Activated T-cell treated with anti-CD3 and anti-CD28 coated beads, Interleukin-2, amount 50 U/mL, for 24 hours (primary cell): ENCODE measurements at places on chromosomes 6 and 20.

- no peak for DNase-seq
Observed at GRCh38 chr20:20312562-20312961, 55.3 kb upstream of the INSM1 start.

DNA sequence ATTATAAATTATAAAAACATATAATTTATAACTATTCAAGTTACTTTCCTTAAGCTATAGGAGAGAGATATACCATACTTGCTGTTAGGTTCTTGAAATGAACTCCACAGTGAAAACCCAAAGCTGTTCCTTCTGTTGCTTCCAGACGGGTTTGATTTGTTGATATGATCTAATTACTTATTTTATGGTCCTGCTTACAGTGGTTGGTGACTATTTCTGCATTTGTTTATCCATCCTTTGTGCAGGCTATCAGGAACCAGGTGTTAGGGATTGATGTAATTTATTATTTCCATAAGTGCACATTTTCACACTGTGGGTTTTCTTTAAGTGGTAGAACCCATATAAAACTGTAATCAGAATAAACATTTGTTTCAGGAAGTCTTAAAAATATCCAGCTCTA, 167.1 kb downstream of the KIF6 start:
- no peak for DNase-seq

DNA sequence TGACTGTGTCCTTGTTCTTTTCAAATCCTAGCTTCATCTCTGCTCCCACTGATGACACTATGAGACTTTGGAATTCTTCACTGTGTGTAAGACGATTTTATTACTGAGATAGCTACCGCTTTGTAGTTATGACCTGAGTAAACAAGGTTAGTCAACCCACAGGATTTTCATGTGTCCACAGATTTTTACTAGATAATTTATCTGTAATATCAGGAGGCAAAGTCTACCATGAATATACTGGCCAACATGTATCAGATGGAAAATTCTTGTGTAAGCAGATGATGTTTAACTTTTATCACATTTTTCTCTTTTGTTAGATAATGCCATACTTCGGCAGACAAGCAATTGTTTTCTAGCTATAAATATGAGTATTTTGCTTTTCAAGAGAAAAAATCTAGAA, 119.8 kb downstream of the SGK1 start:
- DNase-seq: no peak

DNA sequence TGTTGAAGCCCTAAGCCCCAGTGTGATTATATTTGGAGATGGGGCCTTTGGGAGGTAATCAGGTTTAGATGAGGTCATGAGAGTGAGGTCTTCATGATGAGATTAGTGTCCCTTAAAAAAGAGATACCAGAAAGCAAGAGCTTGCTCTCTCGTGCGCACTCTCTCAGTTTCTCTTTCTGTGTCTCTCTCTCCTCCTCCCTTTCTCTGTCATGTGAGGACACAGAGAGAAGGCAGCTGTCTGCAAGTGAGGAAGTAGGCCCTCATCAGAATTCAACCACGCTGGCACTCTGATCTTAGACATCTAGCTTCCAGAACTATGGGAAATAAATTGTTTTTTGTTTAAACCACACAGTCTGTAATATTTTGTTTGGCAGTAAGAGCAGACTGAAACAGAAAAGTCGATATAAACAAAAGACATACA, 180.5 kb downstream of the IBTK start:
- no peak for DNase-seq

- DNase-seq: no peak
Observed at GRCh38 chr6:161199850-161200249, 74.0 kb downstream of the AGPAT4 start.

GRCh38 chr6:162468326-162468725, 259.2 kb downstream of the PRKN start:
- no peak for DNase-seq

DNA sequence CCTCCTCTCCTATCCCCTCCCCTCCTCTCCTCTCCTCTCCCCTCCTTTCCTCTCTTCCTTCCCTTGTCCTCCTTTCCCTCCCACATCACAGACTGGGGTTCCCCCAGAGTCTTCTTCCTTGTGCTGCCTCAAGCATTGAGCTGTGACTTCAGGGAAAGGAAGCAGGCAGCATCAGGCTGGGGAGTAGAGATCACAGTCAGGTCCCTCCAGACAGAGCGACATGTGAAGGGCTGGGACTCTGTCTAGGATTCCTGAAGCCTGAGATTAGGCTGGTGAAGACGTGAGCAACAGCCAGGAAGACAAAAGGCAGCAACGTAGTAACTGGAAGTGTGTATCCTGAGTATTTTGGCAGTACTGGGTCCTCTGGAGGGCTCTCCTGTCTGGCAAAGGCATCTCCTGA, 265.4 kb upstream of the SUPT3H start:
- DNase-seq: no peak

- no peak for DNase-seq
Observed at GRCh38 chr20:25280574-25281535, 33.0 kb downstream of the PYGB start.

DNA sequence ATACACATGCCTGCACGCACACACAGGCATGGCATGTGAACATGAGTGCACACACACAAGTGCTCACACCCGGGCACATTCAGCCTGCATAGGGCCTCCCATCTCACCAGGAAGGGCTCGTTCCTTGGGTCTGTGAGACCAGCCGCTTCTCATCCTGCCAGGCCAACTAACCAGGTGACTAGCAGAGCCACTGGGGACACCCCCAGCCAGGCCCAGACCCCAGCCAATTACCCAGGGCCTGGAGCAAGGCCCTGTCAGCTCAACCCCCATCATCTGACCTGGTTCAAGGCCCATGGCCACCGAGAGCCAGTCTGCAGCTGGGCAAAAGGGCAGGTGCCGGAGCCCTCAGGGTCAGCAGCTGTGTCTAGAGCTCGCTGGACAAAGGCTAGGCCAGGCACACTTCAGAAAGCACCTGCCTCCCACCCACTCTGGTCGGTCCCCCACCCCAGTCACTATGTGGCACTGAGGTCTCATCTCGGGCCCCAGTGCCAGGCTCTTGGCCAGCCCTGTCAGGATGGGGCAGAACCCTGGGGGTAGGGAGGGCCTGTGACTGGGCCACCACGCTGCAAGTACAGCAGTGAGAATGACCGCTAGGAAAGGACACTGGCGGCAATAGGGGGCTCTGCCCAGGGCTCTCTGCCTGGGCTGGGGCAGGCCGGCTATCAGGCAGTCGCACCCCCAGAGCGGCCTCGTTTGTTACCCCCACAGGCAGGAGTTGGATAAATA, 26.8 kb upstream of the MRGBP start:
- no peak for DNase-seq

DNA sequence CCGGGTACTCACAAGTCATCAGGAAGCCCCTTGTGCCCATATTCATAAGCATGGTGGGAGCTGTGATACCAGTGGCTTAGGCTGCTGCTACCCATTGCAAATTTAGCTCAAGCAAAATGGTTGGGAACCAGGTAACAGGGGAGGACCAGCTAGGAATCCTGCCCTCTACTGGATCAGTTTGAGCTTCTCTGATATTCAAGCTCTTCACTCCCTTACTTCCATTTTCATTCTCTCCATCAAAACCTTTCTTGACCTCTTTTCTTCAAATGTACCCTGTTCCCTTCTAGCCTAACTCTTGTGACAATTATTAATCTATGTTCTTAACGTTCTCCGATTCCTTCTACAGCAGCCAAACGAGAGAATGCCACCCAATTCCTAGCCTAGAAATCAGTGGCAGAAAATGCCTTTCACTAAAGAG, 9.7 kb downstream of the NOL7 start:
- DNase-seq: peak; percentile 35

DNA sequence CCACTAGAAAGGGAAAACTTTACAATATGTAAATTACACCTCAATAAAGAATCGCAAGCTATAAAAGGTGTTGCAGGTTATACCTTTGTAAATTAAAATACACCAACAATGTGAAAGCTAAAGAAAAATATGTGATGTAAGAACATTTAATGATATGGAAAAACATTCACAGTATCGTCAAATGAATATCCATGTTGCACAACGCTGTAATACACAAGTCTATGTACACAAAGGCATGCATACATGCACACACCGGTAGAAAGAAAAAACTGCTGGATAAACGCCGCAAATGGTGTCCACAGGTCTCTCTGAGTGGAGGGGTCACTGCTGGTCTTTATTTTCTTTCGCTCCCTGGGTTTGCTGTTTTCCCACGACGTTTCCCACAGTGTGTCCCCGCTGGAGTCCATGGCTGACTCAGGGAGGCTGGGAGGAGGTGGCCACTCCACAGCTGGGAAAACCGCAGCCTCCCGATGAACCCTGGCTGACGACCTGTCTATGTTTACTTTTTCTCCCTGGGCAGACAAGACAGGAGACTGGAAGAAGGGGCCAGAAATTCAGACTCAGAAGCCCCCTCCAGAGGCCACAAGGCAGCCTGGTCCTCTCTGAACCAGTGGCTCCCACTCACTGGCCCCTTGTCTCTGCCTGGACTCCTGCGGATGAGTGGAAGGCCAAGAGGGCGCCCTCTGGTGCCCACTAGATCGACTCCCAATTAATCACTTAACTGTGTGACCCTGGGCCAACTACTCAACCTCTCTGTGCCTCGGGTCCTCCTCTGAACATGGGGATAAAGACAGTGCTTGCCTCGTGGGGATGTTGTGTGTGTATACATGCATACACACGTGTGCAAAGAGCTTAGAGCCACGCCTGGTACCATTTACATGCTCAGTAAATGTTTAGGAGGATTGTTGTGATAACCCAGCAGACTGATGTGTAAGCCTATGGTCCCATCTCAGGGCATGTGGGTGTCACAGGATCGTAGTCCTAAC, 12.8 kb upstream of the BPI start:
- no peak for DNase-seq

DNA sequence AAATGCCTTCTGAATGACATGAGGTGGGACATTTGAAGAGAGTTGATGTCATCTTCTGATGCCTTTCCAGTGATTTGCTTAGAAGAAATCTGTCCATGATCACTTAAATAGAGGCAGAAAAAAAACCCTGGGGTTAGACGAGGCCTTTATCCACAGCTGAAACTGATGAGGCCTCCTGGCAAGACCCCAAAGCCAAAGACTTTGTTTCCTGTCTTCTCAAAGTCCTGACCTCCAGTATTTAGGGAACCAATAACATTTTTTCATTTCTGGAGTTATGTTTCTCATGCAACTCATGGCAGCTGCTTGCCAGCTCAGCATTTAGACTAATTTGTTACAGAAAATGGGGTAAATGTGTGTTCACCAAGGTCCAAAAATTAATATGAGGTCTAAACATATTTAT, 248.0 kb upstream of the PRDM1 start:
- DNase-seq: no peak

DNA sequence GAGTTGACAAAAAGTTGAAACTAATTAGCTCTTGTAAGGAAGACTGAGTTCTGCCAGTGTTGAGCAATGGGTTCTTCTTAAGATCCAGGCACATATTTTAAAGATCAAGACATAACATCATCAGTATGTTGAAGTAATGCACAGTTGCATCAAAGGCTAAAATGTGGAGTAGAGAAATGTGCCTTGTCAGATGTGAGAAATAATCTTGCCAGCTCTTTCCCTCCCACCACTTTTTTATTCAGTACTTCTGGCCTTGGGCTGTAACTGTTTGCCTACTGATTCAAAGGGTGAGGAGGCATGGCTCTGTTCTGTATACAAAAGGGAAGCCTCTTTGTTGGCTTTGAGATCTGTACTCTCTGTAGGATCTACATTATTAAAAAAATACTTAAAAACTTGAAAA, 13.1 kb downstream of the PKIB start:
- no peak for DNase-seq

DNA sequence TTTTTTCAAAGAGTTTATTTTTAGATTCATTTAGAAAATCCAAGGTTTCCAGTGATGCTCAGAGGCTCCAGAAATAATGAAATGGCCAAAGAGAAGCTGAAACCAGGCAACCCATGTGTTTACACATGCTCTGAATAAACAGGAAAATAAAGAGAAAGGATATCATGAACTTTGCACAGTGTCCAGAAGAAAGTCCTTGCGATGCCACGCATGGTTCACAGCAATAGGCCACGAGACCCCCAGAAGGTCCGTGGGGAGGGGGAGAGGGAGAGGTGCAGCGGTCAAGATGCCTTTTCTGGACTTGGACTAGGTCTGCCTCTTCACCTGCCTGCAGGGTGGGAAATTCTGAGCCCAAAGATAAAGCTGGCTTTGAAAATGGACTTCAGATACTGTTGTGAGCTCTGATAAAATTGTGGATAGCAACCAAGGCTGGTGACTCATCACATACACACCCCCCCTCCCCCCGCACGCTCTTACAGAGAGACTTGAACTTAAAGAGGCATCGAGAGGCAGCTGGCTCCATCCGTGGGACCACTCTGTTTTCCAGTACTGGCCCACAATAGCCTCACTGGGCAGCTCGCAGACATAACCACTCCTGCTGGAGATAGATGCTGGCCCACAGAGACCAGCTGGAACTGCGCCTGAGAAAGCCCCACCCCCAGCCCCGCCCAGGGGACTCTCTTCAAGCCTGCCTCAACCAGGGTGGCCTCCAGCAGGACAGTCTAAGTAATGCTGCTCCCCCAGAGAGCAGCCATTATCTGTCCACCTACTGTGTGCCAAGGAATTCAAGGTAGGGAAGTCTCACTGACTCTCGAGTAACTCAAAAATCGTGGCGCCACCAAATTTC, 21.2 kb upstream of the NFATC2 start:
- peak; percentile 47 for DNase-seq

DNA sequence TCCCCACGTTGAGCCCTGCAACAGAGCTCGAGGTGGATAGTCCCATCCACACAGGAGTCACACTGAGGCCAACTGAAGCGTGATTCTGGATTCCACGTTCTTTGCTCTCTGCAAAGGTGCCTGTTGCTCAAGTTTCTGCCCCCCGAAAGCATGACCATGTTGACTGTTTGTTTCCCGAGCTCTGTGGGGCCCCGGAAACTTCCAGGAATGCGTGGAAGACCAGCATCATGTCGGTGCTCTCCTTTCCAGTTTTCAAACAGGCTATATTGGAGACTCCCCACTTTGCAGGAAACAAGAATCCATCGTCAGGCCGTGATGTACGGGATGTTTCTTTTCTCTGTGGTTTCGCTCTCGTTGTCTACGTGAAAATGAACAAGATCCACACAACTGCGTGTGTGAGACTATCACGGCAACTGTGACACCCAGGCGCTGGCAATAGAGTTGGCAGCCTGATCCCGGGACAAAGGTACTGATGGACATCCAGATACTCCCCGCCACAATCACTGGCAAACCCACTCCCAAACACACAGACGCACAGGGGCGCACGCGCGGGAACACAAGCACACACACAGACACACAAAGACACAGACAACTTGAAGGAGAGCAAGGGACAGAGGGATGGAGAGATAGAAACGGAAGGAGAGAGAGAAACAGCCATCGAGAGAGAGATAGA, 444.6 kb upstream of the DEFB115 start:
- DNase-seq: no peak

DNA sequence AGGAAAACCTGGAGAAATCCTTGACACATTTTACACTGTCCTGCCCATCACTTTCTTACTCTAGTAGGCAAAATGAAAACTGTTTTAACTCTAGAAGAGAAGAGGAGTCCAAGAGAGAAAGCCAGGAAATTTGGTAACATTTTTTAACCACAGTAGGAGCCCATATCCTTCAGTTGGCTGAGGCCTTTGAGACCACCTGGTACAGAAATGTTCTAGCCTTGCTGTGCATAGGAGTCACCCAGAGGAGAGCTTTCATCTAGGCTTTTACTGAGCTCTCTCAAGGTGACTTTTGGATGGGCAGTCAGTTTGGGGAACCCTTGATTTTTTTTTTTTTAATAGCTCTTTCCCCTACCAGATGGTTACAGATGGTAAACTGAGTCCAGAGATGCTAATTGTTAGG, 25.0 kb downstream of the LRRN4 start:
- DNase-seq: no peak

GRCh38 chr6:160137130-160137988, 15.7 kb downstream of the SLC22A1 start:
- DNase-seq: no peak
